Stimulated activated CD4-positive, alpha-beta T cell treated with anti-CD3 and anti-CD28 coated beads, Interleukin-1b, Interleukin-23, amount 100 ng/mL, for 48 hours (primary cell): ENCODE measurements at places on chromosomes 1 and 21.

DNA sequence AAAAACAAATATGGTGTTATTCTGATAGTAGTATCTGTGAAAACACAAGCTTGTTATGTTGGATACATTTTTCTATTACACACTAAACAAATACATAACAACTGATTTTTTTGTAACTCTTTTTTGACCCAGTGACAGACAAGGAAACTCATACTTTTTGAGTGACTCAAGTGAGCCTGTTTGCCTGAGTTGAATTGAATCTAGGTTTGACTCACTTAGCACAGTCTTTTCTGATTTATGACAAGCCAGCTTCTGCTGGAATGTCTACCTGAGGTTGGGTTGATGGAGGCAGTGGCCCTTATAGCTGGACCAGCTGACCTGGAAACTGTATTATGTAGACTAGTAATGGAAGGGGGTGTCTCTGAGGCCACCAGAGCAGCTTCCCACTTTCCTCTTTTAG lies 4.2 kb upstream of the CLCA4 start:
- DNase-seq, result no peak

GRCh38 chr1:215377746-215378145 lies 189.4 kb upstream of the KCTD3 start:
- DNase-seq, result no peak

- DNase-seq, result no peak
These were observed 425.9 kb upstream of the RUNX1 start for GRCh38 chr21:35475009-35475408.

GRCh38 chr21:27528697-27529096 lies 561.8 kb upstream of the ADAMTS5 start:
- DNase-seq, result no peak

GRCh38 chr1:24015221-24016210 lies 35.4 kb upstream of the SRSF10 start:
- no peak for DNase-seq

DNA sequence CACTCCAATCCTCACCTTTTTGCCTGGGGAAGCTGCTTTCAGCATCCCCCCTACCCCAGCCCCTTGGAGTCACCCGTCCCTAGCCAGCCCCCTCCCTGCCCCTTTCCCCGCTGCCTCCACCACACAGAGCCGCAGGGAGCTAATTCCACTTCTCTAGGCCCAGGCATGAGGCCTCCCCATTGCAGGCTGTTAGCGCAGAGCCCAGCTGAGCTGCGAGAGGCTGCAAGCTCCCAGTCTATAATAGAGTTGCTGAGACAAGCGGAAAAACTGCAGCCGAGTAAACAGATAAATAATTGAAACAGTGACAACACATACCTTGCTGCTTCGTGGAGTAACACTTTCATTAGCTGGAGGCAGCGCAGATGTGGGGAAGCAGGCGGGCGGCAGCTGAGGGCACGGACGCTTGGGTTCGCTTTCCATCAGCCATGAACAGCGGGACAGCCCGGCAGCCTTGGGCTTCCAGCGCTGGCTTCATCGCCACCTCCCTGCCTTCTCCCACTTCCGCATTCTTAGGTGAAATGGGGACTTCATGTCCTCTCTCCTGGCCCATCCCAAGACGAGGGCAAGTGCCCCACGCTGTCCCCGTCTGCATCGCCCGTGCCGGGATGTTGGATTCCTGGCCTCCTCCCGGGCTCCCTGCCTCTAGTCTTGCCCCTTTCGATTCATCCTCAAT lies 183.3 kb downstream of the IGSF21 start:
- DNase-seq, result no peak

- no peak for DNase-seq
These were observed 61.9 kb downstream of the DNTTIP2 start for GRCh38 chr1:93816970-93817678.

- no peak for DNase-seq
These were observed 12.1 kb downstream of the ICMT start for GRCh38 chr1:6223617-6224016.

- DNase-seq, result no peak
These were observed 86.4 kb upstream of the SSX2IP start for GRCh38 chr1:84776639-84777038.

DNA sequence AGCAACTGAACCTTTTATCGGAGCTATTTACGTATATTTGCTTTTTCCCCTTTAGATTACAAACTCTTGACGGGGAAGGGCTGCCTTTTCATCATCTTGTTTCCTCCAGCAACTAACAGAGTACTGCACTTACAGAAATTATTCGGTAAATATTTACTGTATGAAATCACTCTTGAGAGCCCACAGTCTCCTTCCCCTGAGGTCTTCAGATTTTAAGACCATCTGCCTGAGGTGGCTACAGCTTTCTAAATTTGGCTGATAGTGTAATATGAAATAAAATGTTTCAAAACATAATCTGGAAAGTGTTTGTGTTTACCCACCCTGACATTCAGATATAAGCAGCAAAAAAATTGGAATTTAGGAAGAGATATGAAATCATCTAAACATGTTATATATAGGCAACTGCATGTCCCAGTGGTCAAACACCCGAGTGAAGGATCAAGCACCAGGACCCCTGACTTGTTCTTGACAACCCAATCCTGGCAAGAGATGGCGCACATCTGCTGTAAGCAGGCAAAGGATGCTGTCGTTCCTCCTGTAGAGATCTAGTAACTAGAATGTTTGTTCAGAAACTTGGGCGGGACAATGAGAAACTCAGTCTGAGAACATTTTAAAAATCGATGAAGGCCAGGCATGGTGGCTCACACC lies 60.9 kb downstream of the SIPA1L2 start:
- no peak for DNase-seq

DNA sequence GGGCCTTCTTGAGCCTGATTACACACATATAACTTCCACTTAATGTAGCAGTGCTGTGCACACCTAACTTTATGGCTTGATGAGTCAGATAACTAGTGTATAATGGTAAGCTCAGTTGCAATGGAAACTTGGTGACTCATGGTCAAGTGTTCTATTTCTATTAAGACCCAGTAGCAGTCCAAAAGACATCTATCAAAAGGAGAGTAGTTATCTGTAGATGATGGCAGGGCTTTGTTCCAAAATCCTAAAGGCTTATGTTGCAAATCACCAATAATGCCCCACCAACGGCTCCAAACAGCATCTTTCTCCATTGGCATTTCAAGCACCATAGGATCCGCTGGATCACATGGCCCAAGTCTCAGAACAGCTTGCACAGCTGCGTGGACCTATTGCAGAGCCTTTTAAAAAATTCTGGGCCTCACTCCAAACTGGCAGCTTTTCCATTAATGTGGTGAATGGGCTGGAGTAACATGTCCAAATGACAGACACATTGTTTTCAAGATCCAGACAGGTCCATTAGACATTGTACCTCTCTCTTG lies 566.8 kb upstream of the USP24 start:
- DNase-seq, result no peak

- DNase-seq, result no peak
These were observed 119.1 kb upstream of the GRIK3 start for GRCh38 chr1:37153116-37154100.

DNA sequence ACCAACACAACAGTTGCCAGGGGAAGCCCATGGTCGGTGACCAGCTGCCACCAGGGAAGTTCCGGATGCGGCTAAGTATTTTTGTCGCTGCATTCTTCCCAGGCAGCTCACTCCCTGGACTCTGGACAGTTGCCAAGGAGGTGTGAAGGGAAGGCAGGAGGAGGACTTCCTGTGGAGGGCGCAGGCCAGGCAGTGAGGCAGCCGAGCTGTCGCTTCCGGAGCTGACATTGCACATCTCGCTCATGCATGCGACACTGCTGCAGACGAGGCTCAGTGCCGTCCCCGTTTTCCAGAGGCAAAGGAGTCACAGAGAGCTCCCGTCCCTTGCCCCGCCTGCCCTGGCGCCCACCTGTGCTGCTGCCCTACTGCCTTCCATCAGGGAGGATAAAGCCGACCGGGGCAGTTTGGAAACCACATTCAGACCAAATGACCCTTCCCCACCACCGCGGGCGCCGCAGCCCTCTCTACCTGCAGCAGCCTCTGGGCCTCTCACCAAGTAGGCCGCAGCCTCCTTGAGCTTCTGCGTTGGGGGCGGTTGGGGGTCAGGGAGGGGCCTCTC lies 81.4 kb downstream of the NENF start:
- peak; percentile 14 for DNase-seq

DNA sequence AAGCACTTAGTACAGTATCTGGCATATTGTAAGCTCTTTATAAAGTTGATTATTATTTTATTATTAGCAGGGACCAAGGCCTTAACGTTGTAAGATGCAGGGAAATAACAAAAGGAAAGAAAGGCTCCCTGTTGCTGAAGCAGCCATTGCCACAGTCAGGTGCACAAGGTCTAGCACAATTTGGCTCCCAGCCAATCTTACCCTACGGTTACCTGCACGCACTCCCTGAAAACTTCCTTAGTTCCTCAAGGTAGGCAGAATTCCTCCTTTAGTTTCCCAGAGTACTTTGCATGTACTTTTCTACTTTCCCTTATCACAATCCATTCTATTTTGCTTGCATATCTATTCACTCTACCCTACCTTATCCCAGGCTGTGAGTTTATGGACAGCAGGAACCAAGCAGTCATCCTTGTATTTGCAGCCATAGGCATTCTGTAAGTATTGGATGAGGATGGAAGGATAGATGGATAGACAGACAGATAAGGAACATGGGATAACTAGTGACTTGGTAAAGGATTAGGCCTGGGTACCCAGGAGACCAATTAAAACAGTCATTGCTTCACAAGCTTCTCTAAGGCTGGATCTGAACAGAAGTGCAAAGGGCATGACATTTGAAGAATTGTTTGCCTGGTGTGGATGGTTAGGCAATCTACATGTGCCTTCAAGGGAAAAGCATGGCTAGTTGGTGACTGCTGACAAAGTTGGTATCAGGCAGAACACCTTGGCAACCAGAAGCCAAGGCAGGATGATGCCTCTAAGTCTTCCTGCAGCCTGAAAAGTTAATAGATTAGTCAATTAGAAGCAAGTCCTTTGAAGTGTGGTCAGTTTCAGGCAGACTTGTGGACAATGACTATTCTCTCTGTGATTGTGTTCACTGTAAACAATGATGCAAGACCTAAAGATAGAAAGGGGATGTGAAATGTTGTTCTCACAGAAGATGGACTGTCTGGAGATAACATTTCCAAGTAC lies 20.8 kb upstream of the JAK1 start:
- DNase-seq, result no peak

DNA sequence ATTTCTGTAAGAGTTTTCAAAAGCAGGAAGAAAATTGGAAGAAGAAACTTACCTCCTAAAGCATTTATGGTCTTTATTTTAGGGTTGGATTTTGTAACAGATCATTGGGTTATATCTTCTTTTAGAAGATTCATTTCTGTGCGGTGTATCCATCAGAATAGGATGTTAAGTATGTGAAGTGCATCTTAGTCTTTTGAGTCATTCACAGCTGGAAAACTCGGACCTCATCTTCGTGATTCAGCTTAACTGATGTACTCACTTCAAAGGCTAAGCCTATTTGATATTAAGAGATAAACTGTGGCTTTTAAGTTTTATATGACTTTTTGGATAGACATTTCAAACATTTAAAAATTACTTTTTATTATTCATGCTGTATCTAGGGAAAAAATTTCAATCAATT lies 56.3 kb downstream of the GIPC2 start:
- no peak for DNase-seq

DNA sequence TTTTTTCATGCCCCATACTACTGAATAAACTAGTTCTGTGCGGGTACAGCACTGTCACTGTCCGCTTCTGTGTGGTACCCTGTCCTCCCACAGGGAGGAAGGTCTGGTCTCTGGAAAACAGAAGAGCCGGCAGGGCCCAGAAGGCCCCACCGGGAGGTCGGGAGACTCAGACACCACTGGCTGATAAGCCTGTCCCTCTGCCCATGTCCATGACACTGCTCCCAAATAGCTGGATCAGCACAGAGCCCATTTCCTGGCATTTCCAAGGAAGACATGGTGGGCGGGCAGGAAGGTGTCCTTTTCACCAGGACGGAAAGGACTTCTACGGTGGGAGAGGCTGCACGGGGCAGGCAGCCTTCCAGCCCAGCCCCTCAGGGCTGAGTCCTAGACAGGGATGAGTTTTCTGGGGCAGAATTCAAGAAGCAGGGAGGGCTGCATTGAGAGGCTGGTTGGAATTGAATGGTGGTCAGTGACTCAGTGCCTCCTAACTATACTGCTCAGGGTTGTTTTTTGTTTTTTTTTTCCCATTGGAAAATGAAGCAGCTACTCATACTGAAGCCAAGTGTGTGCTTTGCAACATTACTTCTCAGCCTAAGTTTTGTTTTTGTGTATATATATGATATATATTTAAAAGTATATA lies 7.1 kb downstream of the PSRC1 start:
- no peak for DNase-seq

GRCh38 chr1:237814319-237814924 lies 76.3 kb downstream of the ZP4 start:
- no peak for DNase-seq

DNA sequence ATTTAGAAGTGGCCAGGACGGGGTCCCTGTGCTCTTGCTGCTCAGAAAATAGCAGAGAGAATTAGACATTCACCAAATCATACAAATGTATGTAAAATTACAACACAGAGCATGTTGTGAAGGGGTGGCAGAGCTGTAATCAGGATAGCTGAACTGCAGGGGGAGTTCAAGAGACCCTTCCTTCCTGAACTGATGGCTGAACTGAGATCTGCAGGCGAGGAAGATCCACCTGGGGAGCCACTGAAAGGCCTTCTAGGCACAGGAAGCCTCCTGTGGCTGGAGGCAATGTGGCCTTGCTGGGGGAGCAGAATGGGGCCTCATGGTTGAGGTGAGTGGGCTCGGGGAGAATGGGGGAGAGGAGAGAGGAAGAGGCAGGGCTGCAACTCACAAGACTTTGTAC lies 216.5 kb downstream of the PRDM2 start:
- DNase-seq, result no peak

DNA sequence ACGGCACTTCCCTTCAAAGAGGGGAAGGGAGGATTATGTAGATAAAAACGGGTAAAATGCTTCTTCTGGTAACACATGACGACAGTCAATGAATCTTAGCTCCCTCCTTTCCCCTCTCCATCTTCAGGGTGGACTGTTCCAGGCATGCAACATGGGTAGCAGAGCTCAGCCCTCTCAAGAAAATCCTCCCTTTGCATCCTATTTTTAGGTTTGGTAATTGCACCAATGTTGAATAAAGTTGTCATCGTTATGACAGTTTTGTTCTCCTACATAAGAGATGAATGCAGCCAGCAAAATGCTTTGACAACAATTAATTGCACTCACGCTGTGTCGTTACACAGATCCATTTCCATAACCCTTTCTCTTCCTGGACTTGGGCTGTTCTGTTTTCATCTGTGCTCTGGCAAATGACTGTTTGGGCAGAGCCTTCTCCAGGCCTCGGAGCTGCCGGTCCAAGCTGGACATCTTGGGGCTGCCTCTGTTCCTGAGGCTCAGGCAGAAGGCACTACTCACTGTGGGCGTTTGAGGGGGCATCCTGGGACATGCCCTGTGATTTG lies 127.6 kb downstream of the CNIH3 start:
- DNase-seq, result no peak

DNA sequence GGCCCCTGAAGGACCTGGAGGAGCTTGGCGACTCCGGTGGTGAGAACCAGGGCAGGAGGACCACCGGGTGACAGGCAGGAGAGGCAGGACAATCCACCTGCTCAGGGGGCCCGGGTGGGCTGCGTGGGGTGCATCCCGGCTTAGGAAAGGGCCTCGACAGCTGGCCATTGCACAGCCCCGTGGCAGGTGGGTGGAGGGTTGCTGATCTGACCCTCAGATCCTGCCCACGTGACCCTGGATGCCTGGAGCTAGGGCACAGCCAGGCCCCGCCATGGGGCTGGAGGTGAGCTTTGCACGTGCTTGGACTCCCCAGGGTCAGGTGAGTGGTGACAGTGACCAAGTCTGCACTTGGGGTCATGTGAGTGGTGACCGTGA lies 35.5 kb upstream of the SLC19A1 start:
- DNase-seq, result no peak
